ENCODE measurements at places on chromosomes 16 and 17.

DNA sequence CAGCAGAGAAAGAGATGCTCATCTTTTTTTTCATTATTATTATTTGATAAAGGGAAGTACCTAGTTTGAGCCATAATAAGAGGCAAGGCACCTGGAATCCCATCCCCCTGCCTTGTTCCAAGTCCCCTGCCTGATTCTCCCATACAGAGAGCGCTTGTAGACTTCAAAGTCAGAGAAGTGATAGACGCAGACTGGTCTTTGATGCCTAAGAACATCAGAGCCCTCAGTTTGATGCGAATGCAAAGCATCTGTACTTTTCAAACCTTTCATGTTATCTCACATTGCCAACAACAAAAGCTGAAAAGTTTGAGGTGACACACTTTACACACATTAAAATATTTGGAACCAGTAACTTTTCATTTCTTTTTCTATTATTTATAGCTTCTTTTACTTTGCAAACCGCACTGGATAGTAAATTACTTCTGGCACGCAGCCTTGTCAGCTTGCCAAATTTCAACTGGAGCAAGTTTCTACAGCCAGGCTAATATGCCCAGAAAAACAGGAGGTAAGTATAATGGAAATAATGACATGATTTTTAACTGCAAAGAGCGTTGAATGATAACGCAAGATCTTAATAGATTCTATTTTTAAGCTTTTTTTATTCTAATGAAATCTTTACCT lies 5.9 kb upstream of the UTP6 start:
- DNase-seq, result peak; percentile 15

DNA sequence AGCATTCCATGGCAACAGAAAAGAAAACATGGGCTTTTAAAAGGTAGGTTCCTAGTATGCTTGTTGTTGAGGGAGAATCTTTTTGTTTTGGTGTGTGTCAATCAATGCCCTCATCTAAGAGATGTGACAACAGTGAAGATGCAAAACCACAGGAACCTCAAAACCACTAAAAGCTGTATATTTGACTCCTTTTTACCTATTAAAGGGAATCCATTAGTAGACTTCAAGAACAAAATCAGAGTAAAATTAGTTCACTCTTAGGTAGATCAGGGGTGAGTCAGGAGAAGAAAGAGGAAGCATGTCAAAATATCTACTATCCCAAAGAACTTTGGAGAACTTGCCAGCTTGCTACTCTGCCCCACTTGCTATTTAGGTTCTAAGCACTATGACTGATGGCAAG lies 89.1 kb downstream of the CDK5R1 start:
- DNase-seq, result no peak

GRCh38 chr16:77277141-77277540 lies 77.9 kb downstream of the SYCE1L start:
- DNase-seq, result no peak

DNA sequence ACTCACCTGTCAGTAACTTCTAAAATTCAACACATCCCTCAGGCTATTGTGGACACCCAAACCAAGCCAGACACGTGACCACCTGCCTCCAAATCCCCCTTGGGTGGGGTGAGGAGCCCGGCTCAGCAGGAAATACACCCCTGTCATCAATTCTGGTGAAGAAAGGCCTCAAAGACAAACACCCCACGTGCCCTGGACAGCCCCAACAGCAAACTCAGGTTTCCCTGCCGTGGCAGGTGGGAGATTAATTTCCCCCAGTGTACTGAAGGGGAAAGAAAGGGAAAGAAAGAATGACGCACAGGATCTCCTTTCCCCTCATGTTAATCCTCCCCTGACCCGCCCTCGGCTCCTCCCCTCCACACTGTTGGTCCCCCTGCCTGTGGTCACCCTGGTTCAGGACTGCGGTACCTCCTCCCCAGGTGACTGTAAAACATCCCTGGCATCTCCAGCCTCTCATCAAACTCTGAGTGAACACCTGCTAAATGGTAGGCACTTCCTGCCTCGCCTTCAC lies 98.3 kb downstream of the ZNF423 start:
- DNase-seq, result no peak

DNA sequence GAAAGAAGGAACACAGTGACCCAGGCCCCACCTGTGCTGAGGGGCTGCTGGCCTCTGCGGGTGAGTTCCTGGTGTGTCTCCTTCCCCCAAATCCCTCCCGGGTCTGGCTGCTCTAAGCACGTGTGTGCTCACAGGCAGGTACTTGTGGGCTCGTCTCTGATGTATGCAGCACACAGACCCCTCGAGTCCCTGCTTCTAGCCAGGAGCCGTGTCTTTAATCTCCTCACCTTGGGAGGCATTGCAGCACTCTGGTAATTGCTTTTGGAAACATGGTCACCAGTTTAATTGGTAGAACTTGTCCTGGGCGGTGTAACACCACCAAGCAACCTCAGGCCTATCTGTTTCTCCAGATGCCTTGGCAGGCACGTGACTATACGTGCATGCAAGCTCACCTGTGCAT lies 8.8 kb upstream of the RPL38 start:
- no peak for DNase-seq

DNA sequence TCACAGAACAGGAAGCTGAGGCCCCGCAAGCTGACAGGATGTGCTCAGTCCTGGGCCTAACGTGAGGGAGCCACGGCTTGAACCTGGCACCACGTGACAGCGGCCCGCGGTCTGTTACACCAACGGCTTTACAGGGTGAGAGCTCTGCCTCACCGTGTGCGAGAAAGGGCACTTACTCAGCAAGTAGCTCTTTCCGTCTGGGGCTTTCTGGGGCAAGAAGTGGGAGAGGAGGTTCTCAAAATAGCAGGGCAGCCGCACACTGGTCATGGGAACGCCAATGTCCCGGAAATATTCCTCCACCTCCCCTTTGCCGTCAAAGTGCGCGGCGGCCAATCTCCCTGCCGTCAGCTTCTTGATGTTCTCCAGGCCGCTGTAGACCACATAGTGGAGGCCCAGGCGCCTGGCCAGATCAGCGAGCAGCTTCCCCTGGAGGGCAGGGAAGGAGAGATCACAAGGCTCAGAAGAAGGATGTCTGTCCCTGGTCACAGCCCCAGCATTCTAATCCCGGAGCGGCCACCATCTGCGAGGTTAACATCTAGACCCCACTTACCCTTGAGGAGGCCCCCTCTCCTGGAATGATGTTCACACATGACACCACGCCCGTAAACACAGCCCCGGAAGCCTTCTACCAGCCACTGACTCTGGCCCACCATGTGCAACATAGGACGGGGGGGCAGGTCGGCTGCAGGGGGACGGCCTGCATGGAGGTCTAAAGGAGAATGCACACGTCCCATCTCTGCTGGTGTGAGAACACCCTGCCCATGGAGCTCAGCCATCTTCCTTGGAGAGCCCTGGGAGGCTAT lies 8.2 kb downstream of the NMRAL1 start:
- DNase-seq, result no peak

DNA sequence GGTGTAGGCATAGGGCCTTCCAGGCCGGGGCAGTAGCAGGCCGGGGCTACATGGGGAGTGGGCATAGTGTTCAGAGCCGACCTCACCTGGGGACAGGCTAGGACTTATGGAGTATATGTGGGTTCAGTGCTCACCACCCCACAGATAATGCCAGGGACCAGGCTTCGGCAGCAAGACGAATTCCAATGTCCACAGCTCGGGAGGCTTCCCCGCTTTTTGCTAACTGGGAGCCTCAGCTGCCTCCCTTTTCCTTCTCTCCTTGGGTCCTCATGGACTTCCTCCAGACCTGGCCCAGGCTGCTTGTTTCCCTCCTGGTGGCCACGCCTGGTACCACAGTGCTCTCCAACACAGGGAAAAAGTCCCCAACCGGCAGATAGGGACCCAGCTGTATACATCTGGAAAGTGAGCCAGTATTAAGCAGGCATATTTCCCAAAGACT lies 20.1 kb upstream of the SLC46A1 start:
- no peak for DNase-seq

DNA sequence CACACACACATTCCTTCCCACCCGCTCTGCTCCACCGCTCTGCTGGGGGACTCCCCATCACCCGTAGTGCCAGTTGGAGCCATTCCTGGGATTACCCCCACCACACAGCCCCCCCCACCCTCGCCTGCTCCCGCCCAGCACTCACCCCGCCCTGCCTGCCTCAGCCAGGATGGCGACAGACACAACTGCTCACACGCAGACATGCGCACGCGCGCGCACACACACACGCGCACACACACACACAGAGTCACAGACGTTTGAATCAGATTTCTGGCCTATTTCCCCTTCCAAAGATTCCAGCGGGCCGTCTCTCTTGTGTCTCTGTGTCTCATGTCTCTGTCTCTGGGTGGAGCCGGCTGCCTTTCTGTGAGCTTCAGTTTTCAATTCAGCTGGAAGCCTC lies 4.4 kb downstream of the CACNA1G start:
- no peak for DNase-seq

- DNase-seq, result no peak
Measured at GRCh38 chr16:80623376-80623775, 82.6 kb downstream of the DYNLRB2 start.

Data from upper lobe of right lung (tissue), 1 donor.